ENCODE measurements at places on chromosomes 1 and 21. TPM values are rescaled to one million over a fixed set of nuclear protein-coding genes. Genes with fewer than 3 reads are reported as not detected.

DNA sequence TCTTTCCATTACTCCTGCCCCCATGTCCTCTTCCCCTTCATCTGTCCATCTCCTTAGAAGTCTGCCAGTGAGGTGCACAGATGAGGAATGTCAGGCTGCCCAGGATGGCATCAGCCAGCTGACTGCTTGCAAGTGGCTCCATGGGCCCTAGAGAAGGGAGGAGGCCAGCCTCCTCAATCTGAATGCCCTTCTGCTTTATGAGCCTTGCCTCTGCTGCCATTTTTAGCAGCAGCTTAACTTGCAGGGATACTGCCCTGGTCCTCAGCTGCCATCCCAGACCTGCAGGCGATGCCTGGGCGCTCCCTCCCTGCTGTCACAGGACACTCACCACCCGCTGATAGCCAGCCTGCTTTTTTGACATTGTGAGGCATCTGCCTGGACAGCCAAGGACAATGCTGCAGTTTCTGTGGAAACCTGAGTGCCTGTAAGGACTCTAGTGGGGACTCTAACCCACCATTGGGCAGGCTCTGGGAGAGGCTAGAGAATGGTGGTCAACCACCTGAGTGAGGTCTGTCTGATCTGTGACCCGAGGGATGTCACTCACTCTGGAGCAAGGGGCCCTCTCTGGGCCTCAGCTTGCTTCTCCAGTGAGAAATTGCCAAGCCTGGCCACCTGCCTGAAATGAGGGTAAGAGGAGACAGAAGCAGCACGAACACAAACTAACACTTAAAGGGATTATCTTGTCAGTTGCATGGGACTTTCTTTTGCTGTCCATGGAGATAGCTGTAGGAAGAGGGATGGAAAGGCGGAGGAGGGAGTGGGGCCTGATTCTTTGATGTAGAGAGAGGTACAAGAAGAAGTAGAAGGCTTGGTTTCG, 185.0 kb downstream of the MIS18A start:
- no peak for DNase-seq

- DNase-seq, result no peak
These were observed 97.0 kb downstream of the CHRM3 start for GRCh38 chr1:239483391-239483790.

DNA sequence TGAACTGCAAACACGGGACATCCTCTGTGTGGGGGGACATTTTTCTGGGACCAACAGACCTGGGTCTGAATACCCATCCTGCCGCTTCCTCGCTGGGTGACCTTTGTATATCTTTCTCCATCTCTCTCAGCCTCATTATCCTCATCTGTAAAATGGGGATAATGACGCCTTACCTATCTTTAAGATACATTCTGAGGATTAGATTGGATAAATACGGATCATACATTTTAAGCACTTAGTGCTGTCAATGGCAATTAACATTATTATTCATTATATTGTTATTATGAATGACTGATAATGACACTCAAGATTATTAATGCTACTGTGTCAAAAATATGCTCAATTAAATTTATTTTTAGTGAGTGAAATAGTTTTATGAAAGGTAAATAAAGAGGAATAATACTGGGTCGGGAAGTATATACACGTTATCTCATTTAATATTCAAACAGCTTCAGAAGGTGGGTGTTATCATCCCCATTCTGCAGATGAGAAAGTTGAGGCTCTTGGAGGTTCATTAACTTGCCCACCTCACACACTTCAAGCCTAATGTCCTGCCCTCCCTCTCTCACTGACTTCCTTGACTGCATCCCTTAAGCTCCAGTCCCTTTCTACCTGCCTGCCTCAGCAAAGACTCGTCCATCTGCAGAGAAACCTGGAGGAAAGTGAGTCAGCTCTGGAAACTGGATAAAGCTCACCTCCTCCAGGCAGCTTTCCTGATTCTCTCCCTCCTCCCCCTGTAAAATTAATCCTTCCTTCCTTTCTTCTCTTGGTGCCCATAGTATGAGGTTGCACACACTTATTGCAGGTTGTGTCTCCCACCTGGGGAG, 120.7 kb upstream of the JUN start:
- no peak for DNase-seq

DNA sequence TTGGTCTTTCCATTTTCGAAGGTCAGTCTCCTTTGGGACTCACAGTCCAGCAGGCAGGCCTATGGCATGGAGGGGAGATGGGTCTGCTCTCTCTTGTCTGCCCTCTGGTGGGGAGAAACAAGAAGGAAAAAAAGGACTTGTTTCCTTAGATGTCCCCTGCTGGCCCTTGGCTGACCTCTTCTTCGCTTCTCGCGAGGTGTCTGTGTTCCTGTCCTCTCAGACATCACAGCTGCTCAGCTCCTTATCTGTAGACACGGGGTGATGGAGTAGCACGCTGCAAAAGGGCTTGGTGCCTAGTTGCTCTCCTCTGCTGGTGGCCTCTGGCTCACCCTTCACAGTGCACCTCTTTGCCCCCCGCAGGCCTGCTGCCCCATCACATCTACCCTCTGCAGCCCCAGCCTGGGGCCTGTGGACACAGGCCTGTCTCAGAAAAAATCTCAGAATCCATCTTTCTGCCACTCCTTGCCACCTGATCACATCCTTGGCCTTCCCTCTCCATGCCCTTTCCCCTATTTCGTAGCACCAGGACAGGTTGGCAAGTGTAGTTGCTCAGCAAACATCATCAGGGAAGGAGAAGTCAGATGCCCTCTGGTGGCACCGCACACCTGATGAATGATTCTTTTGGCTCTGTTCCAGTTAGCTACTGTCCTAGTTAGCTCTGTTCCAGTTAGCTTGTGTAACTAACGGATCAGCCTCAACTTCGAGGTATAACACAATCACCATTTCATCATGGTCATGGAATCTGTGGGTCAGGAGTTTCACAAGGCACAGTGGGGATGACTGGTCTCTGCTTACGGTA, 18.7 kb upstream of the AK2 start:
- no peak for DNase-seq

DNA sequence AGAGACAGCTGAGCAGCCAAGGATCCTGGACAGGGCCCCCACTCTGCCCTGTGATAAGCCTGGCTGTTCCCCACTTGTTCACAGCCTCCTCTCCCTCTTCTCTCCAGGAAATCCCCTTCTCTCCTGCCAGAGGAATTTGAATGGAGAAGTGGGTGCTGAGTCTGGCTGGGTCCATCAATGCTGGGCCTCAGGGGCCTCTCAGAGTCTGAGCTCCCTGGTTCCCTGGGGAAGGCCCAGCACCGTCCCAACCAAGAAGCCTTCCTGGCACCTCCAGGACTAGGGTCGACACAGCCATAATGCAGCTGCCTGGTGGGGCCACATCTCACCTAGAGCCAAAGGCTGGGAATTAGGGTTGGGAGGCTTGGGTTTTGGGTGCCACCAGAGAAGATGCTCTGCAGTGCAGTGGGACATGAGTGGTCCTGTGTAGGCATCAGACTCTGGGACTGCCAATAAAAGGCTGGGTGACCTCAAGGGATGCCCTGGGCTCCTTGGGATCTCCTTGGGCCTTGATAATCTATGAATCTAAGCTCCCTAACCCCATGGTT, 2.5 kb downstream of the MYBPH start:
- no peak for DNase-seq

GRCh38 chr1:29186707-29187106, 5.0 kb upstream of the SRSF4 start:
- DNase-seq, result no peak

GRCh38 chr1:10210841-10211804, 753 bp downstream of the KIF1B start:
- no peak for DNase-seq

DNA sequence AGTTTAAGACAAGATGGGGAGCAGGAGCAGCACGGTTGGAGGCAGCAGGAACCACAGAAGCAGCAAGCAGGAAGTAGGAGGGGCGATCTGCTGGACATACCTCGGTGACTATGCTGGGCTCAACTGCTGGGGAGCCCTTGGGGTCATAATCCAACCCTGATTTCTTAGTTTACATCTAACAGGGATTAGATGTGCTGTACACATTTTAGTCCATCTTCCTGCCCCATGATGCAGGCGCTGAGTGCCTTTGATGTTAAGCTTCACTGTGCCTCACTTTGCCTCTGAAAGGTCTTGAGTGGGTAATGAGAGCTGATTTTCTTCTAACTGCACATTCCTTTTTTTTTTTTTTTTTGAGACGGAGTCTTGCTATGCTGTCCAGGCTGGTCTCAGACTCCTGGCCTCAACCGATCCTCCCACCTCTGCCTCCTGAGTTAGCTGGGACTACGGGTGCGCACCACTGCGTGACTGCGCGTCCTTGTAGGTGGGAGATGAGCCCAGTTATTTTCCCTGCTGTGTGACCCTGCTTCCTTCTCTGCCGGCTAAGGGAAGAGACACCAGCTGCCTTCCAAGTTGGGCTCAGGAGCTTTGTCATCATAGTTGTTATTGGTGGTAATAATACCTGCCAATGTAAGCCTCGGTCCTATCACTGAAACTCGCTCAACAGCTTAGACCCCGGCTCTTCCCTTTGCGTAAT, 1.1 kb upstream of the RCAN3 start:
- no peak for DNase-seq

DNA sequence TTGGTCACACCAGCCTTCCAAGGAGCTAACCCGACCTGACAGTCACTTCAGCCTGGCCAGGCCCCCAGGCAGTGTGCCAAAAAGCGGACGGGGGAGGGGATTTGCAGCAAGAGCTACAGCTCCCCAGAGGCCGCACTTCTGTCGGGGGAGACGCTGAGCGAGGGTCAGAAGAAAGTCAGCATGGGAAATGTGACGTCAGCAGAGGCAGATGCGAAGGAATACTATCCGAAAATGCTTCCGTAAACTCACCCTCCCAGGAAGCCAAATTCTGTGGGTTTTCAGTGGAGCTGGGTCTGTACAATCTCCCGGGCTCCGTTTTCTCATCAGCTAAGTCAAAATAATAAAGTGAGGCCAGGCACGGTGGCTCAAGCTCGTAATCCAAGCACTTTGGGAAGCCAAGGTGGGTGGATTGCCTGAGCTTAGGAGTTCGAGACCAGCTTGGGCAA, 28.5 kb upstream of the ECE1 start:
- DNase-seq, result no peak

DNA sequence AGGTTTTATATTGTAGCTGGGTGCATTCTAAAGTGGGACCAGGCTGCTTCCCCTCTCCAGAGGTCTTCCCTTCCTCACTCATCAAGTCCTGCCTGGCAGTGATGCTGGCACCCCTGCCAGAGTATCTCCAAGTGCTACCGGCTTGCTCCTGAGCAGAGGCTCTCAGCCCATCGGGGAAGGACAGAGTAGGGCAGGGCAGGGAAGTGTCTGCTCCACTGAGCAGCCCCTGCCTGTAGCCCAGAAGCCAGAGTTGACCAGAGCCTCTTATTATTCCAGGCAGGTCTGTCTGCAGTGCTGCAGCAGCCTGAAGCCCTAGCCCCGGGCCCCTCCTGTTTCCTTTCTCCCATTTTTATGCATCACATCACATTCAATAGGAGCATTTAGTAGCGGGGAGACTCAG, 51.1 kb downstream of the ATP2B4 start:
- DNase-seq, result no peak

GRCh38 chr21:38848187-38848609, 42.5 kb downstream of the ETS2 start:
- DNase-seq, result no peak

DNA sequence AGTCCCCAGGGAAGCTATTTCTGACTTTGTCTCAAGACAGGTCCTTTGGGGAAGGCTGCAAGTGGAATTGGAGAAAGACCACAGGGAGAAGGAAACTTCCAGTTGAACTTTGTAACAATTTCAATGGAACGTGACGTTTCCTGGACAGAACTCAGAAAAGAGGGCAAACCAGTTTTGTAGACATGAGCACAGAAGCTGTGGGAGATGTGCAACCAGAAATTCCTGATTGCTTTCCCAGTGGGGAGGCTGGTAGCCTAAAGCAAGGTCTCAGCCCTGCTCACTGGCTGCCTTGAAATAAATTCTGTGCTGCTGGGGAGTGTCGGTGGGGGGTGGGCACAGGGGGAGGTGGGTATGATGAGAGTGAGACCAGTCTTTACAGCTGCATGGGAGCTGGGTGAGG, 1206.7 kb upstream of the ADGRL2 start:
- DNase-seq, result no peak

- DNase-seq, result peak; percentile 17
These were observed 20.1 kb downstream of the PLCH2 start for GRCh38 chr1:2496087-2496622.

DNA sequence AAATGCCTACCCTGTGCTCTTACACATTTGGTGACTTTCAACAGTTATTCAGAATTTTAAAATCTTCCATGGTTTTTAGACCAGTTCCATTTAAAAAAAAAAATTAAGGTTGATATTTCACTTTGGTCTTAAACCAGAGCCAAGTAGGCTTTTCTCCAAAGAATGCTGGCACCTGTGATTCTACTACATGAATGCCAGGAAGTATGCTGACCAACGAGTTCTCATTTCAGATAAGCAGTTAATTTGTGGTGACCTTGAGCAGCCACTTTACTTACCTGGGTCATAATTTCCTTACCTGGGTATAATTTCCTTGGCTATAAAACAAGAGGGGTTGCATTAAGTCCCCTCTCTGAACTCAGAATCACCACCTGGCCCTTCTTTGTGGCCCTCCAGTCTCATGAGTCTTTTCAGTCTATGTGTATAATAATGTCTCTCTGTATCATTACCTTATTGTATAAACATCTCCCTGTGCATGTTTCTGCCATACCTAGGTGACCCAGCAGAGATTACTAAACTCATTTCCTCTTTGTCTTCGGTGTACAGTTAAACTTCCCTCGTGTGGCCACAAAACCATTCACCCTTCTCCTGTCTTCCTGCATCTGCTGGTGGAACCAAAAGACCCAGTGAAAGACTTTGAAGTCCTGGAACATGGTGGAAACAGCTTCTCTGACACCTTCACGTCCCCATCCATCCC, 139.1 kb upstream of the DPT start:
- DNase-seq, result no peak

DNA sequence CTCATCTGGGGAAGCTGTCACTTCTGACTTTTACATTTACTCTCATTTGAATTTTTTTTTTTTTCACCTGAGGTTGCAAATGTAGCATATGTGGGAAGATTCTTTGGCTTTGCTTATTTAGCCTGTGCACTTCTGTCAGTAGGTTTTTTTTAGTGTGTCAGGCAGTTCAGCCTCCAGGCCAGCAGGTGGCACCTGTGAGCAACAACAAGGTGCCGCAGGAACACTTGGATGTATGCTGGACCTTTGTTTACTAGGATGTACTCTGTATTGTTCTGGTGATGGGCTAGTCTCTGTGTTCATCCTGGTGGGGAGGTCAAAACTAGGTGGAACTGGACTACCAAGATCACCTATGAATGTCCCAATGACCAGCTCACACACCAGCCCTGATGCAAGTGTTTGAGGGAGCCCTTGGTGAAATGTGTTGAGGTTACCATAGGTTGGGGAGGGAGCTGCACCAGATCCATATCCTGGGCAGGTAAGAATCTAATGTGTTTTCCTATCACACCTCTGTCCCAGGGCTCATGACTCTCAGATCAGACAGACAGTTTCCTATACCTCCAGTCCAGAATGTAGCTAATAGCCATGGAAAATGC, 618.2 kb downstream of the BRINP3 start:
- DNase-seq, result no peak

GRCh38 chr1:43322506-43322905, 15.1 kb upstream of the MPL start:
- DNase-seq, result no peak

SELENOF gene
- 165 TPM for total RNA-seq

NKAIN1 gene
- total RNA-seq, result not detected

PARP1 gene
- 79.1 TPM for total RNA-seq

BATF3 gene
- total RNA-seq, result 0.30 TPM

LAPTM5 gene
- 586 TPM for total RNA-seq

CBR3 gene
- 16.1 TPM for total RNA-seq

NR0B2 gene
- total RNA-seq, result not detected

OPRD1 gene
- total RNA-seq, result not detected

RNU1-3 gene
- total RNA-seq, result 3,994 TPM

VHLL gene
- total RNA-seq, result 0.39 TPM
